ENCODE measurements at places on chromosomes 2 and 18.

DNA sequence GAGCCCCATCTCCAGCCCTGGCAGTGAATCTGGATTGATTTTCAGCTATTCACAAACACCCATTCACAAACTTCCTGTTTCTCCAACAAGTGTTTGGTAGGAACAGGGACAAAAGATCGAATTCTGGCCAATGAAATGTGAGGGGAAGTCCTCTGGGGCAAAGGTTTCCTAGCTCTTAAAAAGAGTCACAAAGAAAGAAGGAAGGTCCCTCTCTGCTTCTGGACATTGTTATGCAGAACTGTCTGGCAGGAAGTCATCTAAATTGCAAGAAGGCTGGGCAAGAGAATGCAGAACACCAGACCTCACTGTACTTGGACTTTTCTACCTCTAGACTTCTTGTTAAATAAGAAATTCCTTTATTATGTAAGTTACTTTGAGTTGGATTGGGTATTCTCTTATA is 137.3 kb downstream of the CCDC148 start:
- no peak for DNase-seq

DNA sequence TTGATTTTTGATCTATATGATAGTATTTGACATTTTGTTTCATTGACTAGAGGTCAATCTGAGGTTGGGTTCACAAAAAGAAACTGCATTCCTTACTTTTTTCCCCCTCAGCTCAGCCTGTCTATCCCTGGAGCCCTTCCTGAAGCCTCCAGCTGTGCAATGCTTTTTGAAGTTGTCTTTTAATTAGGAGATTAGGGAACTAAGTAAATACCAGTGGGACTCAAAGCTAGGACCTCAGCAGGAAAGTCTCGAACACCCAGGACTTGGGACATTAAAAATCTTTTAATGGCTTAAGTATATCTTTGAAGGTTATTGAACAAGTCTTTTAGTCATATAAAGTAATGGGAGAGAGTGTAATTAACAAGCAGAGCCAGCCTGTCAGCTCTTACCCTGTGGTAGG is 220.2 kb downstream of the PDE11A start:
- DNase-seq: no peak

DNA sequence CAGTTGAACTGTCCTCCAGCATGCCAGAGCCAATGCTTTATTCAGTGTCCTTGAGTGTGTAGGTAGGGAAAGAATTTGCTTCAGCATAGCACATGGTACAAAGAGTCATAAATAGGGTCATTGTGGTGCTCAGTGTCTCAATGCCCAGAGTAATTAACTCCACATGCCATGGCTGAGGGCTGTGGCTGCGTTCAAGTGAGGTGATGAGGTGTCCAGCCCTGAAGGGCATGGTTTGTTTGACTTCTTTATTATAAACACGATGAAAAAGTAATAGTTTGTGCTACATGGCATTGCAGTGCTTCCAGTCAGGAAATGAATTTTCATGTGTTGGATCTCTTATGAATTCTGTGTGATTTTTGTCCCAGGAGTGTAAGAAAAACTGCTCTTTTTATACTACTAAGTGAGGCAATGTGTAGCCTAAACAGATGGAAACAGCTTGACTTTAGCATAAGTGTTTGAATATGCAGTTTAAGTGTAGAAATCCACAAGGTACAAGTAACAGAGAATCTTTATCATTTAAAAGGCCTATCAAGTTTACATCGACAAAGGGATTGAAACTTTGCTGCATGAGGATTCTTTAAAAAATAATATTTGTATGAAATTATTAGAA is 507.9 kb upstream of the CDH2 start:
- peak; percentile 1 for DNase-seq

GRCh38 chr2:99692785-99693184 is 203.0 kb upstream of the REV1 start:
- DNase-seq: no peak

DNA sequence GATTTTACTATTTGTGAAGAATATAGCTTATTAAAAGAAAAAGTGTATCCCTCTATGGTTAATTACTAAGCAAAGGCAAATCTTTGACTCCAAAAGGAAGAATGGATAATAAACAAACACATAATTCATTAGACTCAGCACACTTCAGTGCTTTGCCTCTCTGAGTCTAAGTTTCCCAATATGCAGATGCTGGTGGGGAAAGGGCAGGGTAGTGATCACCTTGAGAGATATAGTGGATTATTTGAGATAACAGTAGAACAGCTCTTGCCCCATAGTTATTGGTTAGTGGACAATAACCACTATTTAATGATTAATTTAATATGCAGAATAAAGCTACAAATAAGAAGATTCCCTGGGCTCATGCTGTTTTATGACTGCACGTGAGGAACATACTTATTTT is 98.2 kb upstream of the SLC8A1 start:
- DNase-seq: no peak

- no peak for DNase-seq
Observed at GRCh38 chr2:23027396-23027795, 357.6 kb upstream of the KLHL29 start.

GRCh38 chr2:17918789-17919188 is 40.3 kb downstream of the KCNS3 start:
- no peak for DNase-seq

- no peak for DNase-seq
Observed at GRCh38 chr18:64713284-64713683, 564.4 kb upstream of the LINC00305 start.

GRCh38 chr2:237314681-237315080 is 99.3 kb downstream of the COL6A3 start:
- DNase-seq: no peak

GRCh38 chr2:135980434-135981079 is 4.9 kb downstream of the DARS1 start:
- no peak for DNase-seq

GRCh38 chr2:30253873-30254684 is 22.7 kb downstream of the LBH start:
- no peak for DNase-seq

DNA sequence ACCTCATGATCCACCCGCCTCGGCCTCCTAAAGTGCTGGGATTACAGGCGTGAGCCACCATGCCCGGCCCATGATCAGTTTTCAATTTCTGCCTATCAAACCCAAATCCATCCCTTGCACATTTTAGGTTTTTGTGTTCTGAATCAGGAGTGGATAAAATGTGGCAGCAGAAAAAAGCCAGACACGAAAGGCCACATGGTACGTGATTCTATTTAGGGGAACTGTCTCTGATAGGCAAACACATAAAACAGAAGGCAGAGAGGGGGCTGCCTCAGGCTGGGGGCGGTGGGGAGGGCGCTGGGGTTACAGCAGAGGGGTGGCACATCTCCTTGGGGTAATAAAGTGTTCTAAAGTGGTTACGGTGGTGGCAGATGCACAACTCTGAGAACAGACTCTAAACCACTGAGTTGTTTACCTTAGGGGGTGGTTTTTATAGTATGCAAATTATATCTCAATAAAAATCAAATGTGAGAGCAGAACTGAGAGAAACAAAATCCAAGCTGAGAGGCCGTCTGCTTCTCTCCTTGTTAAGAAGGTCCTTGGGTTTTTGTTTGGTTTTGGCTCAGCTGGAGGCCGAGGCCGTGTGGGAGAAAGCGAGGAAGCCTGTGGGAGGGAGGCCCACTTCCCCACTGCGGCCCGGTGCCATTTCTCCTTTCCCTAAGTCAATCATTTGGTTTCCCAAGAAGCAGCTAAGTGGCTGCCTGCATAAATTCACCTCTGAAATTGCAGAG is 78.0 kb downstream of the SOWAHC start:
- DNase-seq: no peak

GRCh38 chr18:40904295-40904694 is 1050.7 kb upstream of the PIK3C3 start:
- DNase-seq: no peak

GRCh38 chr2:20190876-20191713 is 33.8 kb downstream of the SDC1 start:
- DNase-seq: no peak

DNA sequence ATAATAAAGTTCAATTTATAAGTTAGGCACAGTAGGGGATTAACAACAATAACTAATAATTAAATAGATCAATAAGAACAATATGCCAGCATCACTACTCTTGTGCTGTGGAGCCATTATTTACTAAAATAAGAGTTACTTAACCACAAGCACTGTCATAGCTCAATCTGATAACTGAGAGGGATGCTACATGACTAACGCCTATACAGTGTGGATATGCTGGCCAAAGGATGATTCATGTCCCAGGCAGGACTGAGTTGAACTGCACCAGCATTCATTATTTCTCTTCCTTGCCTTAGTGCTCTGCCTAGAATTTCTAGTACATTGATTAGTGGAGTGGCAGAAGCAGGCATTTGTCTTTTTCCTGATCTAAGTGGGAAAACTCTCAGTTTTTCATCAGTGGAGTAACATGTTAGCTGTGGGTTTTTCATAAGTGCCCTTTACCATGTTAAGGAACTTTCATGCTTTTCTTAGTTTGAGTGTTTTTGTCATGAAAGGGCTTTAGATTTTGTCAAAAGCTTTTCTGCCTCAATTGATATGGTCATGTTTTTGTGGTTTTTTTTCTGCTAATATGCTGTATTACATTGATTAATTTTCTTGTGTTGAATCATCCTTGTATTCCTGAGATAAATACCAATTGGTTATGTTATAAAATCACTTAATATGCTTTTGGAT is 21.7 kb downstream of the KIAA1328 start:
- peak; percentile 77 for DNase-seq

DNA sequence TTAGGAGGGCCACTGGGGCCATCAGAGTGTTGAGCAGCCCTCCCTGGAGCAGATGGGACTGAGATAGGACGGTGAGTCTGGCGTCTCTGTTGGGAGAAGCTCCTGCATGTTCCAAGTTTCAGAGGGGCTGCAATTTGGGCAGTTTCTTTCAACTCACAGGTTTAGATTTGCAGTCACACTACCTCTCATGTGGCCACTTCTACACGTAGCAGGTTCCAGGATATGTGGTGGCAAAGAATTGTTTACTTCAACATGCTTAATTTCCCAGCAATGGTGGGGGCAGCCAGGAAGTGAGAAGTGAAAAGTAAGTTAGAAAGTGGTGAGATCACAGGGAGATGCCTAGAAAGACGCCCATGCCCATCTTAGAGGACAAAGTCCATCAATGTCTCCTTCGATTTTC is 9.3 kb downstream of the NCK2 start:
- DNase-seq: no peak

DNA sequence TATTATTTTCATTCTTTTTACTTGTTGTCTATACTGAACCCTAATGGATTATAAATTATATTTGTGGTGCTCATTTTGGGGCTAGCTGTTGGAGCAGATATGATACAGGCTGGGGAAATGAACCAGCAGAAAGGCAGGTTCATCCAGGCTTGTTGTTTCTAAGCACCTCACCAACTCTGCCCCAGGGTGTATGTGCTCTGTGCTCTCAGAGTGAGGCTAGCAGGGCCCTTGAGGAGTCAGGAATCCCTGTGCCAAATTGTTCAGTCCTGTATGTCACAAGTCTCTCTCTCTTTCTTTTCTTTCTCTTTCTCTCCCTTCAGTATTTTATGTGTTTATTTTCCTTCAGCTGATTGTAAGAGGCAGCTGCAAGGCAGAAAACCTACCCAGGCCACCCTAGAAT is 181.1 kb upstream of the DPP10 start:
- DNase-seq: no peak

GRCh38 chr2:216911886-216912285 is 52.0 kb upstream of the TNP1 start:
- DNase-seq: peak; percentile 31

DNA sequence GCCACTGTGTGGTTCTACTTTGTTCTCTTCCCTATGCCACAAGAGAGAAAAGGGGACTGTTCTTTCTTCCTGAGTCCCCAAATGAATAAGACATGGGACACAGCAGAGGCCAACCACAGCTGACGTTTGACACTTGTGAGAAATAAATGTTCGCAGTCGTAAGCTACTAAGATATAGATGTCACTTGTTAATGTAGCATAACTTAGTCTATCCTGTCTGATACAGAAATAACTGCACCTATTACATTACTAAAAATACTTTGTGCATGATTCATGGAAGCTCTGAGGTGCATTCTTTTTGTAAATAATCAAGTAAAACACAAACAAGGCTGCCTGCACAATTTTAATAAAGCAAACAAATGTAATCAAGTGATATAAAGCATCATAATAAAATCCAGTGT is 148.8 kb downstream of the NBAS start:
- DNase-seq: no peak

GRCh38 chr18:38007676-38008330 is 442.2 kb upstream of the CELF4 start:
- no peak for DNase-seq

GRCh38 chr2:23553561-23553960 is 168.6 kb downstream of the KLHL29 start:
- no peak for DNase-seq

DNA sequence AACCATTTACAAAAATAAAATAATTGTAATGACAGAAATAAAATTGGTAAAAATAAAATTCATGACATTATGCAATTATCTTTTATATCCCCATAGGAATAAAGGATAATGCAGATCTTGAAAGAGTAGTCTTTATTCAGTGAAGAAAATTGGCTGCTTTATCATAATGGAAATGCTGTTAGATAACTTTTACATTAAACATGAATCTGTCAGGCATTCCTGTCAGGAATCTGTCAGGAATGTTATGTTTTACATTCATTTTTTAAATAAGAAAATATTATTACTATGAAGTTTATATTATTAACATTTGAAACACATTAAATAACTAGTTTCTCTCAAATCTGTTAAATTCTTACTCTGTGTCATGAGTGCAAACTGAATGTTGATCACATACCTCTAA is 1024.7 kb upstream of the TMEFF2 start:
- DNase-seq: no peak

DNA sequence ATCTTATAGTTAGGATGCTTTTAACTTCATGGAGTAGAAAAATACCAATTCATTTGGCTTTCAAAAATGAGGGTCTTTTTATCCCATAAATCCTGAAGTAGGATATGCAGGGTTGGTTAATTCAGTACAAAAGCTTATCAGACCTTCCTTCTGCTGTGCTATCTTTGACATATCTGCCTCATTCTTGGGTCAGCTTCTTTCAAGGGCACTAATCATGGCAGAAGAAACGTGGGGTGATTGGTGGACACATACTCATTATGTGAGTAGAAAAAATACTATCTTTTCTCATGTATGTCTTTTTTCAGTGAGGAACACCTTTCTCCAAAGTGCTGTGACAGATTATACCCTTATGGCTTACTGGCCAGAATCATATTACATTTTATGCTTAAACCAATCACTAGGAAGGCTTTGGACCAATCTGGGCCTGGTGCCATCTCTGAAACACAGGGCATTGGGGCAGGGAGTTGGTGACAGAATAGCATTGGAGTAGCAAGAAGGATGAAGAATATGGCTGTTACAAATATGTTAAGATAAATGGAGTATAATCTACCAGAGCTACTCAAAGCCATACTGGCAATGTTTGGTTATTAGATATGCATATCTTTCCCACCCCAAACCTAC is 10.1 kb downstream of the UGP2 start:
- no peak for DNase-seq

Measured in stromal cell of bone marrow (primary cell).